ENCODE measurements at places on chromosomes 5 and 9.
A peak's percentile ranks its signal among the peaks of the same experiment; 100 is the strongest.

DNA sequence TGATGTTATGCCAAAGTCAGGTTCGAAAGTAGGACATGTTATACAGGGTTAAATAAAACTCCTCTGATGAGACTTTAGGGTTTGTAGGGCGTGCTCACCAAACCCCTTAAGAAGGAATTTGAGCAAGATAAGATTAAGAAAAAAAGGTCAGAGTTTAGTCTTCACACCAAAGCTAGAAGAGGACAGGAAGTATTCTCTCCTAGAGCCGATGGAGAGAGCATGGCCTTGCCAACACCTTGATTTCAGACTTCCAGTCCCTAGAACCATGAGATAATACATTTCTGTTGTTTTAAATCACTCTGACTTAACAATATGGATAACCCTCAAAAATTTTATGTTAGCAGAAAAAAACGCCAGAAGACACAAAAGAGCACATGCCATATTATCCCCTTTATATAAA, 16.3 kb upstream of the PLCXD3 start:
- DNase-seq, result no peak

DNA sequence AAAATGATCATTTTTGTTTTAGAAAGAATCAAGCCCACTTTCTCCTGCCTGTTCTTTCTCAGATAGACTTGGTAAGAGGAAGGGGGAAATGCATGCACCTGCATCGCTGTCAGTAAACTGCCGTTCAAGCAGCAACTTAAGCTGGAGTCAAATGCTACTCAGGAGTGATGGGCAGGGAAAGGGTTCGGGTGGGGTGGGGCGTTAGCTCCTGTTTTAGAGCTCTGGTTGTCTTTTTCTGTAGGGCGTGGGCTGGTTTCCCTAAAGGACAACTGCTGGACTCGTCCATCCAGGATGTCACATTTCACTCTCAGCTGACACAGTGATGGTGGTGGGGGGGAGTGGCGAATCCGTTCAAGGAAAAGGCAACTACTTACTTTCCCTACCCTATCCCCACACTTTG, 75.0 kb downstream of the NDFIP1 start:
- DNase-seq, result no peak

- DNase-seq, result peak; percentile 81
Measured at GRCh38 chr9:94812343-94812742, 85.8 kb downstream of the AOPEP start.

- DNase-seq, result no peak
Measured at GRCh38 chr9:134278974-134279640, 47.1 kb upstream of the RXRA start.

- DNase-seq, result no peak
Measured at GRCh38 chr9:106889061-106889590, 26.2 kb downstream of the ZNF462 start.

- DNase-seq, result peak; percentile 19
Measured at GRCh38 chr5:1409381-1410110, 35.7 kb downstream of the SLC6A3 start.

DNA sequence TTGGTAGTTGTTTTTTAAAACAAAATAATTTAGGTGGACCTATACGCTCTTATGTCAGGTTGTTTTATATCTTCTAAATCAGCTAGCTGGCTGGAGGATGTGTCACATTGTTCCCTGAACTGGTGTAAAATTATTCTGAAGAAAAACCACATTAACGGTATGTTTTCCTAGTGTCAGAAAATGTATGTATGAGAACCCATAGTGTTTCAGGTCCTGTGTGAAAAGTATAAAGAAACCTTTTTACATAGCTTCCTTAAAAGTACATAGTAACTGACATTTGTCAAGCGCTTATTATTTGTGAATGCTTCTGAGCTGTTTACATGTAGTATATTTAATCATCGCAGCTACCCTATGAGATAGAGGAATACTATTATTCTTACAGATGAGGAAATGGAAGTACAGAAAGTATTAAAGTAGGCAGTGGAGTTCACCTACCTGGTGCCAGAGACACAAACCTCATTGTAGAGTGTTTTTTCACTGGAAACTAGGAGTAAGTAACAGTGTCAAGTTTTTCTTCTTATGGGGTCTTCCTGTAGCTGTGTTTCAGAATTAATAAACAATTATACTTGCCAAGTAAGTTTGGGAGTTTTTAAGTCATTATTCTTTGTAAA, 10.4 kb upstream of the FAM120AOS start:
- no peak for DNase-seq

- no peak for DNase-seq
Measured at GRCh38 chr5:176379881-176380280, 8.5 kb downstream of the NOP16 start.

GRCh38 chr5:79762929-79763328, 73.3 kb downstream of the CMYA5 start:
- no peak for DNase-seq

- no peak for DNase-seq
Measured at GRCh38 chr9:98132806-98133631, 14.0 kb upstream of the TRIM14 start.

DNA sequence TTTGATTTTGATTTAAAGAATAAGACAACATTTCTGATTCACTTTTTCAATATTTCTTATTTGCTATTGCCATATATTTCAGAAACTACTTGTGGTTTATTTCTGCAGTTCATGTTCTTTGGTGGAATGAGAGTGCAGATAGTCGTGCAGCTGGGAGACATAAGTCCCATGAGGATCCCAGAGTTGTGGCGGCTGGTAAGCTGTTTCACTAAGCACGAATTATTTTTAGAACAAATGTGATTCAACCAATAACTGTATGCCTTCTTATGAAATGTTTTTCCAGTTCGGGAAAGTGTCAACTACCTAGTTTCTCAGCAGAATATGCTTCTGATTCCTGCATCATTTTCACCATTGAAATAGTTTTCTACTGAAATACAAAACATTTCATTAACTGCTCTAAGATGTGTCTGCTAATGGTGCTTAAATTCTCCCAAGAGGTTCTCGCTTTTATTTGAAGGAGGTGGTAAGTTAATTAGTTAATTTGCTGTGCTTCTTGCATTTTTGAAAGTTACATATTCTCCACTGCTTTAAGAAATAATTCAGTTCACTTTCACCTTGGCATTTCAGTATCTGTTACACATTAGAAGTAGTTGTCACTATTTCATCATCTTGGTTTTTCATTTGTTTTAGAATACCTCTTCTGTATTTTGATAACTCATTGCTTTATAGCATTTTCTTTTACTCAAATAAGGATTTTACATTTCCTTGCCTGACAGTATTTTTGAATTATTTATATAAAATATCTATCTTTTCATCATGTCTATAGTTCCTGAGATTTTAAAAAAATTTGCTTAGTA, 9.0 kb downstream of the NIPSNAP3B start:
- DNase-seq, result peak; percentile 18

DNA sequence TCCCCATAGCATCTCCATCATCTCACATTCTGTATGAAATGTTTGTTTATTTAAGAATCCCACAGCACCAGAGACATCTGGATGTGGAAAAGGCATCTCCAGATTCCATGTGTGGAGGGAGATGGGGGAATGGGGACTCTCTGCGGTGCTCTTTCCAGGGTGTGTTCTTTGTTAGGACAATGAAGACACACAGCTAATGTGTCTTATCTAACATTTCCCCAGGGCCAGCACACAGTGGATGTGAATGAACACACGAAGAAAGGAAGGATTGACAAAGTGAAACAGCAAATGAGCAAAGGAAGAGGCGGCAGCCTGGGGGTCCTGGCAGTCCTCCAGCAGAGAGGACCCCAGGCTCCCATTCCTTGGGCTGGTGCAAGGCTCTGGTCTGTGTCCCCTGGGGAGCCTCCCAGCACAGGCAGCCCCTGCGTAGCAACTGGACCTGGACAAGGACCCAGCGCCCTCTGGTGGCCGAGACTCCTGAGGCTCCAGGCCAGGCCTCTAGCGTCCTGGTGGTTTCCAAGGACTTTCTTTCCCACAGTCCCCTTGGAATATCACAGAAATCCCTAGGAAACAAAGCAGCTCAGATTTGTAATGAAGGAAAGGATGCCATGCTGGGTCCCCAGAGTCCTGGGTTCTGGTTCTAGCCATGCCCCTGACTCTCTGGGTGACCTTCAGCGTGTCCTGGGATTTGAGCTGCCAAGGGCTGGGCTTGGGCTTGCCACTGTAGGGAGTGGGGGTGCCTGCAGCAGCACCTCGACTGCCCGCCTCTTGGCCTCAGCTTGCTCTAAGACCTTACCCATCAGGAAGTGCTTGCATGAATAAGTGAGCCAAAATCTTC, 3.5 kb upstream of the PDLIM7 start:
- DNase-seq, result peak; percentile 89

DNA sequence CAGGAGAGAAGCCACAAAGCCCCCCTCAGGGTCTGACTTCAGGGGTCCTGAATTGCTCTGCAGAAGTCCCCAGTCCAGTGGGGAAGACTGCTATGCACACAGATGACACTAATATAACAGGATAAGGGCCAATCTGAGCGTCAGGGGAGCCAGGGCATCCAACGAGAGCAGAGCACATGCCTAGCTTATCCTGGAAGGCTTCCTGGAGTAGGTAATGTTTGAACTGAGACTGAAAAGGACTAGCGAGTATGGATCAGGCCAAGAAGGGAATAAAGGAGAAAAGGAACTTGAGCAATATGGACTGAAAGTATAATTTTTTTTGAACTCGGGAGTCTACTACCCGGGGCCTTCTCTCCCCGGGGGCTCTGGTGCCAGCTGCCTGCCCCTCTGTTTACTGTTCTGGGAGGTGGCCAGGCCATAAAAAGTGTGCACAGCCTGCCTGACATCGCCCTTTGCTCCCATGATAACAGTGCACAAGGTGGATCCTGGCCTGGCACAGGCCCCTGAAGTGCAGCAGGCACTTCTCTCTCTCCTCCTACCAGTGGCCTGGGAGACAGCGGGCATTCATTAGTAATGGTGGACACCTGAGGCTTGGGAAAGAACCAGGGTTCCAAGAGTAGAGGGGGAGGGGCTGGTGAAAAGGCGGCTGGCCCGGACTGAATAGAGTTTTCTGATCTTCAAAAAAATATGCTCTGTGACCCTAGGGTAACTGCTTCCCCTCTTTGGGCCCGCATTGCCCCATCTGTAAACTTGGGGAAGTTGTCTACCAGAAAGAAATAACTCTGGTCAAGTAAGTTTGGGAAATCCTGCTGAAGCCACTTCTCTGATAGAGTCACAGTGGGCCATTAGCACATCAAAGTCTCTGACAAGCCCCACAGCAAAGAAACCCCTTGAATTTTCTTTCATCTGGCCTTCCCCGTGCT, 4.6 kb upstream of the SLC6A7 start:
- no peak for DNase-seq

DNA sequence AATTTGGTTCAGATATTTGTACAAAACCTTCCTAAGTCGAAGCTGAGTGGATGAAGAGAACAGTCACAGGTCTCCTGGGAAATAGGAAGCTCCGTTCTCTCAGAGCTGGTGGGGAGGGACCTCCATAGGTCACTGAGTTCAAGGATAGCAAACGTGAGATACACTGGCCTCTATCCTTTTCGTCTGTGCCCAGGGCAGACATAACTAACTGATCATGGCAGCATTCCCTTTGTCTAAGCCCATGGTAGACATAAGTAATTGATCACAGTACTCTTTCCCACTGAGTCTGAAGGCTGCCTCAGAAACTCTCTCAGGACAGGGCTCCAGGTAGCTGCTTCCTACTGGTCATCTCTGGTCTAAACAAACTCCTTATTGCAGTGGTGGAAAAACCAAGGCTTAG, 12.3 kb upstream of the CORO2A start:
- DNase-seq, result no peak

DNA sequence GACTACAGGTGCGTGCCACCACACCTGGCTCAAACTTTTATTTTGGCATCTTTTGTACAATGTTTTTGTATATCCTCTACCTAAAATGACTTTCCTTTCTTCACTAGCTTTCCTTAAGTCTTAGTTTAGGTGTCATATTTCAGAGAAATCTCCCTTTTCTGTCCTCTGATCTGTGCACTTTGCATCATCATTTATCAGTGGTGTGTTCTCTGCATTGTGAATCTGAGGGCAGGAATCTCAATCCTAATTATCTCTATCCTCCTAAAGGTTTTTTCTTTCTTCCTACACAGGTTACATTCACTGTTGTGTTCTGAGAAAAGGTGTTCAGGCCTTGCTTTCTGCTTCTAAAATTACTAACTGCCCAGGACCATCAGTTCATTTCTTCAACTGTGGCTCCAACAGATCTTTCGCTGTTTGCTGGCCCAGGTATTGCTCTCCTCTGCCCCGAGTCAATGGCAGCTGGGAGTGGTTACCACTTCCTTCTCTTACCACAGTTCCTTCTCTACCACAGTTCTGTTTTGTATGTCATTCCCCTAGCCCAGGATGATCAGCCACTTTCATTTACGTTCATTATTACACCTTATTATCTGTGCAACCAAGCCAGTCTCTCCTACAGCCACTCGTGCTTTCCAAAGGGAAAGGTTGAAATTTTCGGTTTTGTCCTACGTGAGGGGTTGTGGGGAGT, 14.0 kb downstream of the TGFBR1 start:
- no peak for DNase-seq

GRCh38 chr9:106156465-106156864, 462.1 kb downstream of the TMEM38B start:
- no peak for DNase-seq

- DNase-seq, result peak; percentile 95
Measured at GRCh38 chr9:35935755-35936509, 22.0 kb downstream of the OR2S2 start.

DNA sequence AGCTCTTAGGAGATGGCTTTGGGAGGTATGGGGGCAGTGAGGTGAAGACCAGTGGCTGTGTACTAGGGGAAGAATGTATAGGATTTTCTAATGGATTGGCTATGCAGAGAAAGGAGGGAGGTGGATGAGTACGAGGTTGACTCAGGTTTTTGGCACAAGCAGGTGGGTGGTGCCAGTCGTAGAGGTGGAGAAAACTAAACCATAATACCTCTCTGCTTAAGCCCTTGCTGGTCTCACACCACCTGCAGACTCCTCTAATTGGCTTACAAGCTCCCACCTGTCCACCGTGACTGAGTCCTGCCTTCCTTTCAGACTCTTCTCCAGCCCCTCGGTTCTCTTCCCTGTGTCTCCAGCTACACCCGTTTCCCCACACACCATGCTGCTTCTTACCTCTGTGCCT, 521.7 kb upstream of the CLINT1 start:
- DNase-seq, result no peak

GRCh38 chr5:132220491-132220890, 7.2 kb downstream of the P4HA2 start:
- DNase-seq, result peak; percentile 75

- DNase-seq, result no peak
Measured at GRCh38 chr5:122584411-122585300, 190.2 kb upstream of the SNX2 start.

DNA sequence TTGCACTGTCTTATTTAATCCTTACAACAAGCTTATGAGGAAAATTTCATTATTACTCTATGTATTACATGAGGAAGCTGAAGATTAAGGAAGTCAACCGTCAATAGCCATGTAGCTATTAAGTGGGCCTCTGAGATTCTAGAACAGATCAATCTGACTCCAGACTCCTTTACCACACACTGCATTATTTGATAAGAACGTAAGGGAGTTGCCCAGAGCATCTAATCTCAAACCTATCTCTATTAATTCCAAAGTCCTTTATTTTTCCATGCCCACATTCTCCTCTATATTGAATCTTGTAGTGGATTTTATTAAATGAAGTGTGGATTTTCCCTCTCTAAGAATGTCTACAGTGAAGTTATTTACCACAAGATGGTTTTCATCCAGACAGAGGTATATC, 118.2 kb upstream of the MTAP start:
- DNase-seq, result no peak

GRCh38 chr5:117435203-117435602, 860.6 kb upstream of the SEMA6A start:
- DNase-seq, result peak; percentile 51
